Fibroblast of the aortic adventitia (primary cell): ENCODE measurements at places on chromosomes 7 and 10.
A peak's percentile ranks its signal among the peaks of the same experiment; 100 is the strongest.

- peak; percentile 55 for DNase-seq
Observed at GRCh38 chr7:13144673-13145072, 457.2 kb downstream of the ARL4A start.

DNA sequence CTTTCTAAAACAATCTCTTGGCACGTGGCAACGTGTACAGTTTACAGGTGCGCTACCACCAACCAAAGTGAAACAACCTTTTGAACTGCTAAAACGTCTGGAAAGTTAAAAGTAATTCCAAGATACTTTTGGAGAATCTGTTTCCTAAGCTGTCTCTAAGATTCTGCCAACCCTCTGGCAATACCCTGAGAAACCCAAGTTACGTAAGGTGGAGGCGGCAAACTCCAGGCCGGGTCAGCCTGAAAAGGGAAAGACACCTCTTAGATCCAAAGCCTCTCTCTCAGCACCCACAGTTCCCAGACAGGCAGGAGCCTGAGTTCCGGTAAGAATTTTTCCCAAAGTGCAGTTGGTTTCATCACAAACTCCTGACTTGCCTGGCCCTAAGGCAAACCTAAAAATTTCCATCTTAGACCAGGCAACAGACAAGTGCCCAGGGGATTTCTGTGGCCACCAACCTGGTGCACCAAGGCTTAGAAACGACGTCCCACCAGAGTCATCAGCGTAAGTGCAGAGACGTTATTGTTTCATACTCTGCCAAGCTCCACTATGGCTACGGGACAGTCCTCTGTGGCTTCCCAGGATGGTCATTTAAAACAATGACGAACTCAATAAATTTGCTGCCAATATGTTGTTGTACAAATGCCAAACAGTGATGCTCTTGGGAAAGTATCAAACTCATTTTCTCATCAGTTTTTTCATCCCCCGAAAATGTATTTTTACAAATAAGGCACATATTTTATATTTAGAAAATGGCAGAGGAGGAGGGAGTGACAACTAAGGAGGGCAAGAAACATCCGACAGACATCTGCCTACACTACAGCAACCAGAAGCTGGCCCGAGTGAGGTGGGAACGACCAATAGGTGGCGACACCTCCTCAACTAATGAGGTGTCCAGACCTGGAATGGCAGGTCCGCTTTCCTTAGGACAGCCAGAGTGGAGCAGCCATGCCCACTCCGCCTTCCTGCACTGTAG, 205.8 kb upstream of the FRMD4A start:
- DNase-seq = peak; percentile 67

DNA sequence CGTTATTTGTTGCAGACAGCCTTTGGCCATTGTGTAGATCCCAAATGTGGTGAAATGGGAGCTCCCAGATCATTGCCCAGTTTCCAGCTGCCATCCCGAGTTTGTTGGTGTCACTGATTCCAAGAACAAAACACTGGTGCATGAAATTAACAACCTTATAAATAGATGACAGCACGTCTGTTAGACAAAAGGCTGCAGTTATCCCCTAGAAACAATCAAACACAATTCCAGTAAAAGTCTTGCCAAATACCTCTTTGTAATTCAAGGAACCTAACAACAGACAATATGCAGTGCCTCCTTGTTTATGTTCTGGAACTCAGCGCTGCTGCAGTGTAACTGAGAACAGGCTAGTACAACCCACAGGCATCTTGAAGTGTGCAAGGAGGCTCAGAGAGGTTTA, 404.5 kb downstream of the PAXIP1 start:
- no peak for DNase-seq

- DNase-seq = no peak
Observed at GRCh38 chr10:49650724-49651034, 28.8 kb upstream of the C10orf53 start.

- peak; percentile 74 for DNase-seq
Observed at GRCh38 chr7:99139036-99139435, 4.9 kb downstream of the SMURF1 start.

- DNase-seq = no peak
Observed at GRCh38 chr7:43656997-43657396, 72.3 kb downstream of the COA1 start.

DNA sequence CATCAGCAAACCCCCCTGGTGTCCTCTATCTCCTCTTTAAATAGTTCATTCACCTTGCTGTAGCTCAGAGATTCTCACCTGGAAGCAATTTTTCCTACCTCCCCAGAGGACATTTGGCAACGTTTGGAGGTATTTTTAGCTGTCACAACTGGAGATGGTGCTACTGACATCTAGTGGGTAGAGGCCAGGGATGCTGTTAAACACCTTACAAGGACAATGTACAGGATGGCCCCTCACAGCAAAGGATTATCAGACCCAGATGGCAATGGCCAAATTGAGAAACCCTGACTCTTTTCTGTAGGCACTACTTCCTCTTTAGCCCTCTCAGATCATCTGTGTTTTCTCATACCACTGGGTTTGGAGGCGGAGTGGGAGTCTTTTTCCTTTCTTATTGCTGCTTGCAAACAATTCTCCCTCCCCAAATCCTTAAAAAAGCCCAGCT, 13.2 kb upstream of the TRA2A start:
- DNase-seq = peak; percentile 37

DNA sequence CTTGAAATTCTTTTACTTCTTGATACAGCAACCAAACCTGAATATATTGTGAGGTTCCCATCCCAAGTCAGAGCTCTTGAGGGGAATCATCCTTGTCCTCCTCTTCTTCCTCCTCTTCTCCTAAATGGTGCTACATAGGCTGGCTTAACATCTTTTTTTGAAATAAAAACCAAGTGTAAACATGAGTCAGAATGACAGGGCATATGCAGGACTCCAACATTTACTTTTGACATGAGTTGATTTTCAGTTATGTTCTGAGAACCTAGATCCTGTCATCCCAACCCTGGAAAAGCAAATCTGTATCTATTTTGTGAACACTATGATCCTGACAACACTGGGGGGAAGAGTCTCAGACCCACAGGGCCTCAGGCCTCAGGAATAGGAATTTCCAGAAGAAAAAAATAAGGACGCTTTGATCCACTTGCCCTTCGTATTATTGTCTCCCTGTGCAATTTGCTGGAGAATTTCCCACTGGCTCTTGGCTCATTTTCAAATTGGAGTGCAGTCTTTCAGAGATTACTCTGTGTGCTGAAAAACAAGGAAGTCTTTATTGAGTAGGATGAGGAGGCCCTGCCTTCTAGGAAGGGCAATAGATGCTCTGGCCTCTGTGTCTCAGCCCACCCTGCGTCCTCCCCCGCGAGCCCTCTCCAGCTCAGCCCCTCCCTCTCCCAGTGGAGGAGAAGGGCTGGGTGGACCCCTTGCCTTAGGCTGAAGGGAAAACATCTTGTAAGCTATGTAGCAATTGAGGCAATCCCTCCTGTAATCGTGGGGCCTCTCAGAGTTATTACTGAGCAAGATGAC, 121.6 kb downstream of the CREB5 start:
- DNase-seq = peak; percentile 53

- DNase-seq = no peak
Observed at GRCh38 chr7:42090806-42091205, 146.2 kb downstream of the GLI3 start.

- DNase-seq = no peak
Observed at GRCh38 chr10:79129361-79129997, 60.7 kb downstream of the ZMIZ1 start.

GRCh38 chr7:29202651-29203069, 8.1 kb downstream of the CHN2 start:
- no peak for DNase-seq

DNA sequence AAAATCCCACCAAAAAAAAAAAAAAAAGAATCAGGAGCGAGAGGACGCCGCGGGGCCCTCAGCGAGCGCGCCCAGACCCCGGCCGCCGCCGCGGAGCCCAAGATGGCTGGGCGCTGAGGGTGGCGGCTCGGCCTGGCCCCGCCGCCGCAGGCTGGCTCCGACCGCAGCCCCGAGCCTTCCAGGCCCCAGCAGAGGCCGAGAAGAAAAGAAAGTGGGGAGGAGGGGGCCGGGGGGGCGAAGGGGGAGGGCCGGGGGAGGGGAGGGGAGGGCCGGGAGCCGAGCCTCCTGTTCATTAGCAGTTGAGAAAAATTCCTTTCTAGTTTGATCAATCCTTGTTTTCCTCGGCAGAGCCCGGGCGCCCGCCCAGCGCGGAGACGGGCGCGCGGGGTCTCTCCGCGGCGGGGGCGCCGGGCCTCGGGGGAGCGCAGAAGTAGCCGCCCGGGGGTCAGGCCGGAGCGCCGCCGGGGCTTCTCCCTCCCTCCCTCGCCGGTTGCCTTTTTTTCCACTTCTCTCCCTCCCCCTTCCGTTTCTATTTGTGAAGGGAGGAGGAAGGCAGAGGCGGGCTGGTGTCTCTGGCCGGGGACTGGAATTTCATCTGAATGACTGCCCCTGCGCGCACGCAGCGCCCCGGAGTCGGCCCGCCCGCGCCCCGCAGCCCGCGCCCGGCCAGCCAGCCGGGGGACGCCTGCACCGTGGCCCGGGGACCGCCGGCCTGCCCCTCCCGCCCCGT, 778 bp upstream of the TRIM8 start:
- DNase-seq = peak; percentile 78

GRCh38 chr7:75916685-75917634, 2.0 kb downstream of the POR start:
- no peak for DNase-seq

DNA sequence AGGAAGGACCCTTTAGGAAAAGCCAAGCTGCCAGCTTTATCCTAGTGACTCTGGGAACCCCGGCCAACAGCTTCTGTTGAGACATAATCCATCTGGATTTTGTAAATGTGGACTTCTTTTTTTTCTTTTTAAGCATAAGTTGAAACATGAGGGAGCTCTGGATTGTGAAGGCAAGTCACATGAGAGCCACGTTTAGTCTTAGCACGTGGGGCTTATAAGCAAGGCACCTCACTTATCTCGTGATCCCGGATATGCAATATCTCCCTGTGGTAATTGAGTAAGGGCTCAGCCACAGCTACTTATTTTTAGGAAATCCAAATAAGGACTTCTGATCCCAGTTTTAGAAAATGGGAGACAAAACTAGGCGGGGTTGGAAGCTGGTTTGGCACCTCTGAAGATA, 111.2 kb upstream of the PTN start:
- DNase-seq = peak; percentile 97

- DNase-seq = no peak
Observed at GRCh38 chr7:69840248-69840647, 242.0 kb downstream of the AUTS2 start.

- DNase-seq = no peak
Observed at GRCh38 chr7:2199956-2200583, 32.7 kb downstream of the MAD1L1 start.

GRCh38 chr10:32445036-32445435, 904 bp upstream of the CCDC7 start:
- peak; percentile 5 for DNase-seq

GRCh38 chr10:58362027-58362789, 23.0 kb upstream of the TFAM start:
- peak; percentile 19 for DNase-seq

GRCh38 chr10:128318366-128318765, 192.1 kb upstream of the MKI67 start:
- no peak for DNase-seq

DNA sequence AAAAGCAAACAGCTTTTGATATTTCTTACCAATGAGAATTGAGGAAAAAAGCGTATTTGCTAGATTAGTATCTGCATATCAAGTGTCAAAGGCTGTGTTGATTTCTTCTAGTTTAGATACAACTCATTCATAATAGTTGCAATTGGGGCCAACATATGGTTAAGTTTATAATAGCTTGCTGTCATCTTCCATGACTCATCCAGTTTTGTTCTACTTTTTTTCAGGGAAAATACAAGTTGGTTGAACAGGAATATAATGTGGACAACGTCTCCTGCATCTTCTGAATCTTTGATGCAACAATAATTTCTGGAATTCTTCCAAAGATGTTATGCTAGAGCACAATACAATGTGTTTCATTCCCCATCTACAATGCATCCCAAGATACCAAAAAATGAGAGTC, 182.0 kb downstream of the THSD7A start:
- DNase-seq = no peak

GRCh38 chr7:133437544-133437943, 184.7 kb downstream of the EXOC4 start:
- no peak for DNase-seq

GRCh38 chr7:107330478-107330877, 139.4 kb upstream of the GPR22 start:
- DNase-seq = no peak

- no peak for DNase-seq
Observed at GRCh38 chr7:105000927-105001336, 13.1 kb upstream of the KMT2E start.

- DNase-seq = peak; percentile 82
Observed at GRCh38 chr7:113197274-113197673, 78.9 kb upstream of the SMIM30 start.
